ENCODE measurements at places on chromosomes 4 and X. TPM values are rescaled to one million over a fixed set of nuclear protein-coding genes. Genes with fewer than 3 reads are reported as not detected.

IGSF1 gene
- 1.7 TPM for total RNA-seq

MAP7D3 gene
- total RNA-seq = 6.3 TPM

USP26 gene
- total RNA-seq = not detected

CXCL9 gene
- total RNA-seq = 0.35 TPM

MAGEC3 gene
- not detected for total RNA-seq

POU4F2 gene
- not detected for total RNA-seq

Data from mucosa of gallbladder (tissue), 1 donor.